Stimulated activated CD8-positive, alpha-beta memory T cell treated with anti-CD3 and anti-CD28 coated beads, Interleukin-7, amount 100 ng/mL, for 1 hour (primary cell): ENCODE measurements at places on chromosomes 2 and 18.
A peak's percentile ranks its signal among the peaks of the same experiment; 100 is the strongest.

GRCh38 chr18:67265464-67266245, 250.9 kb downstream of the DSEL start:
- DNase-seq: no peak

- DNase-seq: peak; percentile 18
These were observed 13.5 kb downstream of the ALPK2 start for GRCh38 chr18:58615140-58616132.

DNA sequence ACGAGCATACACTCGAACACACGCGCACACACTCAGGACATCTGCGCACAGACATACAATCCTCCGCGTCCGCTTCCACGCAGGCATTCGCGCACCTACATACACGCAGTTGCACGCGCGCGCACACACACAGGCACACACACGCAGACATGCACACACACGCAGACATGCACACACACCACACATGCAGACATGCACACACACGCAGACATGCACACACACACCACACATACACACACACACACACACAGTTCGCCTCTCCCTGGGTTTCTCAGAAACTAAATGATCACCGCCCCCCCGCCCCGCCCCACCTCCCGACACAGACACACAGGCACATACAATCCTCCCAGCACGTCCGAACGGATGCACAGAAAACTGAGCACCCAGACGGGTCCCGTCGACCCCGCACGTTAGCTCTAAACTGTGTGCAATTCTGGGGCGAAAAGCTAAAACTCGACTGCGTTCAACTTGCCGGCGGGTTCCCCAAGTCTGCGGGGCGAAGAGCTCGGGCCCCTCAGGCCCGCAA, 1.0 kb downstream of the EPHA4 start:
- DNase-seq: no peak

- no peak for DNase-seq
These were observed 67.6 kb downstream of the SDC1 start for GRCh38 chr2:20157193-20157891.

DNA sequence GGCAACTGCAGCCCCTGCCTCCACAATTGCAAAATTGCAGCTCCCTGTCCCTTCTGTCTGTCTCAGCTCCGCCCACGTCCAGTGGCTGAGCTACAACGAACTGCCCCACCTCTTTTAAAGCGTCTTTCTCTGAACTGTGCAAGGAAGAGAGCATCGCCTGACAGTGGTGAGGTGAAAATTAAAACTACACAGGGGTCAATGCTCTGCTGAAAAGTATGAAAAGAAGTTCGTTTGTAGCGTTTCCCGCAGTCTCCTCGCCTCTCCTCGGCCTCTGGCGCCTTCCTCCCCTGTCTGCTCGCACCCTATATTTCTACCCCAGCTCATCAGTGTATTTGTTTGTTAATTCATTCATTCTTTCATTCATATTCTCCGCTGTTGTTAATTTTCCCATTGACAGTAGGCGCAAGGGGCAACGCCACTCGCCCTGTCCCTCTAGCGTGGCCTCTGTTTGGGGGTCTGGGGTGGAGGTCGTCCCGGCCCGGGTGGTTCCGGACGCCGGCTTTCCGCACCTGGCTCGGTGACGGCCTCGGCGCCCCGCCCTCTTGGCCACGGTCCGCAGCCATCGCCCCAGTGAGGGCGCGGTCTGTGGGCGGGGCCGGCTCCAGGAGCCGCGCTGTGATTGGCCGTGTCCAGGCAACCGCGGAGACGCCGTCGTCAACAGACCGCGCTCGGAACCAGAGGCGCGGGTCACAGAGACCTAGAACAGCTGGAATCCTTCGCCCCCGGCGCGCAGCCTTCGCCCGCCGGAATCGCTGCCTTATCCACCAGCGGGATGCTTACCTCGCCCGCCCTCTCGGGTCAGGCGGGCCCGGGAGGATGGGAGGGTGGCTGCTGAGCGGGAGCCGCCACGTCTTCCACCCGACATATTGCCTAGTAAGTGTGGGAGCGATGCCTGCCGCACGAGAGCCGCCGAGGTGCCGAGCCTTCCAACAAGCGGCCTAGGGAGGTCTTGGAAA, at the start of gene VWA3B:
Gene VWA3B (plus strand): TSS at position 677 of the 956 bp plus-strand sequence. CDS start 5,926 bp downstream, outside the sequence.
- no peak for DNase-seq

DNA sequence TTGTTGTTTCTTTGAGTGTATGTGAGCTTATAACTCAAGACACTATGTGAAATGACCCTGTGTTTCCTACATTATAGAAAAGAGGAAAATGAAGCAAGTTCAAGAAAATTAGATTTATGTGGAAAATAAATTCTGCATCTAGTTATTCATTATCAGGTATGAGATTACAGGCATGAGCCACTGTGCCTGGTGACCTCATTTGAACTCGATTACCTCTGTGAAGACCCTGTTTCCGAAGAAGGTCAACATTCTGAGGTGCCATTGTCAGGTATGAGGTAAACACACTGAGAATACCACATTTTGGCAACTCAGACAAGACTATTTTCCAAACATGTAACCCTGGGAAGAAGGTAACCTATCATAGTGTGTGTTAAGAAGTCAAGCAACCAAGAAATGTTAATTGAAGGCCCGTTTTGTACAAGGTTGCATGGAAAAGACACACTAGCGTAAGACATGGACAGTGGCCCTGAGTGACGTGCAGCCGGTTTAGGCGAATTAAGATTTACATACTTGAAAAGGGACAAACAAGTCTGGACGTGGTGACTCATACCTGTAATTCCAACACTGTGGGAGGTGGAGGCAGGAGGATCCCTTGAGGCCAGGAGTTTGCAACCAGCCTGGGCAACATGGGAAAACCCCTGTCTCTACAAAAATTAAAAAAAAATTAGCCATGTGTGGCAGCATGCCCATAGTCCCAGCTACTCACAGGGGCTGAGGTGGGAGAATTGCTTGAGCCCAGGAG, 186.6 kb downstream of the NEDD4L start:
- no peak for DNase-seq

GRCh38 chr2:158505448-158505934, 48.7 kb downstream of the PKP4 start:
- DNase-seq: no peak

DNA sequence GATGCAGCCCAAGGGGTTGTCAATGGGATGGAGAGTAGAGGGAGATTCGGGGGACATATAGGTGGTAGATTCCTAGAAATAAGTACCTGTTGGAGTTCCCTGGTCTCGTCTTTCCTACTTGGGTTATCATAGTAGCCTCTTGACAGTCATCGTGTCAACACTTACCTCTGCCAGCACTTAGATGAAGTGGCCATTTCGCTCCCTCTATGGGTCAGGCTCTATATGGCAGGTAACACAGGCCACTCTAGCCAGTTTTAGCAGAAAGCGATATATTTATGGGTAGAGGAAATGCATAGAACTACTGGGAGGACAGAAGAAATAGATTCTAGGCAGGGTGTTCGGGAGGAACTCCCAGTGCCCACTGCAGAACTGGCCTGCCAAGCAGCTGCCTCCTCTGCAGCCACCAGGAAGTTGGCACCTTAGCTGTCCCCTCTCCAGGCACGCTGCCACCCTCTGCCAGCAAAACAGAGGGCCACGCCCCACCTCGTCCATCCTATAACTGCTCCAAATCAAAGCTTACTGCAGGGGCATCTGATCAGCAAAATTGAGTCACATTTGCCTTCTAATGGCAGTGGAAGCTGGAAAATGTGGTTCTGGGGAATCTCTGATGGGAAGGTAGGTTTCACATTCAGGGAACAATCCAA, 181.3 kb downstream of the INSIG2 start:
- no peak for DNase-seq

DNA sequence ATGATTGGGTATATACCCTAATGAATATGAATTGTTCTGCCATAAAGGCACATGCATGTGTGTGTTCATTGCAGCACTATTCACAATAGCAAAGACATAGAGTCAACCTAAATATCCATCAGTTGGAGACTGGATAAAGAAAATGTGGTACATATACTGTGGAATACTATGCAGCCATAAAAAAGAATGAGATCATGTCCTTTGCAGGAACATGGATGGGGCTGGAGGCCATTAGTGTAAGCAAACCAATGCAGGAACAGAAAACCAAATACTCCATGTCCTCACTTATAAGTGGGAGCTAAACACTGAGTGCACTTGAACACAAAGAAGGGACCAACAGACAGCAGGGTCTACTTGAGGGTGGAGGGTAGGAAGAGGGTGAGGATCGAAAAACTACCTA, 43.2 kb downstream of the TTC39C start:
- no peak for DNase-seq

GRCh38 chr2:176082824-176083751, 674 bp downstream of the EVX2 start:
- no peak for DNase-seq

DNA sequence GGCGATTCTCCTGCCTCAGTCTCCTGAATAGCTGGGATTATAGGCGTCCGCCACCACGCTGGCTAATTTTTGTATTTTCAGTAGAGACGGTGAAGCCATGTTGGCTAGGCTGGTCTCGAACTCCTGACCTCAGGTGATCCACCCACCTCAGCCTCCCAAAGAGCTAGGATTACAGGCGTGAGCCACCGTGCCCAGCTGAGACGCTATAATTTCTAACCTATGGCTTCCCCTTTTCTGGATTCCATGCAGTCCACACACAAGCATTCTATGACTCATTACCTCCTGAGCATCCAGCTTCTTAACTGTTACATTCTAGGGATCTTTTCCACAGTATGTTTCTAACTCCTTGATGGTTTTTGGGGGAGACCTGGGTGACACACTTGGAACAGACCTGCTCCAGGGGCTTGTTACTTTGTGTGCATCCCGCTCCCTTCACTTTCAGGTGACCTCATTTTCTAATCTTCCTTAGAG, 11.8 kb upstream of the KCMF1 start:
- DNase-seq: no peak

- no peak for DNase-seq
These were observed 32.4 kb upstream of the MRPL19 start for GRCh38 chr2:75614162-75614651.

DNA sequence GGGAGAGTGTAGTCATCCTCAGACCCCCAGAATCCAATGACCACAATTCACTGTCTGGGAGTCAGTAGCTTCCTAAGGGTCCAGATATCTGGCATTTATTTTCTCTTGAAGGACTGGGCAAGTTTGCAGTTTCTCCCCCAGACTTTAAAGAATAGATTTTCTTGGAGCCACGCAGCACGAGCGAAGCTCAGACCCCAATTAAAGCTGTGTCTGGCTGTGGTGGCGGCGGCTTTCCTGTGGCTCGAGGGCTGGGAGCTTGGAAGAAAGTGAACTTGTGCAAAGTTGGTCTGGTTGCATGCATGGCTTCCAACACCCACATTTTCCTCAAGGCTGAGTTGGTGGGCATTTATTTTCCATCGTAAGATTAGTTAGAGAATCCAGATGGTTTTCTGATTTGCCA, 105.0 kb downstream of the ACKR3 start:
- DNase-seq: no peak

- no peak for DNase-seq
These were observed 47.7 kb downstream of the CMPK2 start for GRCh38 chr2:6818012-6818411.

DNA sequence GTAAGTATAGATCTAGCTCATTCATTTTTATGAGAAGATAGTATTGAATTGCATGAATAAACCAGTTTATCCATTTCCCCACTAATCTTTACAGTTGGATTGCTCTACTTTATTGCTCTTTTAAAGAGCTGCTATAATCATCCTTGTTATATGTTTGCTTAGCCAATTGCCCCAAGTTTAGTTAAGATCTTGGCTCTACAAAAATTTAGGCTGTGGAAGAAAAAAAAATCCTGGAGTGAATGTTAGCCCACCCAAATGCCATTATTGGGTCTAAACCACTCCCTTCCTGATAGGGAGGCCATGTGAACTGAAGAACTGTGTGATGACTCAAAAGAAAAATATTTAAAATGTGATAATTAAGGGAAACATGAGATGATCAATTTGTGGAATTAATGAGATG, 2.9 kb downstream of the ALS2 start:
- no peak for DNase-seq

DNA sequence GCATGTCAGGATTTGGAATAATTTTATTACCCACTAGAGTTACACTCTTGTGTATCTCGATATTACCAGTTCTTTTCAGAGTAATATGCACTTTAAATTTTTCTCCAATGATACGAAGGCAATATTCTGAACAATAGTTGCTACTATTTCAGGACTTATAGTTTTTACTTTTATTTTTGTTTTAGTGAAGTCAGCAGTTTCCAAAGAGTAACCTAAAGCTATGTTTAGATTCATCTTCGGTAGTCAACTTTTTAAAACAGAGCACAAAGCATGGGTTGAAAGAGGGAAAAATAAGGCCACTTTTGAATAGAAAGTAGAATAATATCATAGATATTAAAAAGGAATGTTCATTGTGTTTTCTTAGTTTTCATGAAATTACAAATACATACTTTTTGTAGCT, 532.7 kb downstream of the CPS1 start:
- DNase-seq: no peak

- no peak for DNase-seq
These were observed 44.9 kb downstream of the TGOLN2 start for GRCh38 chr2:85282914-85283313.

DNA sequence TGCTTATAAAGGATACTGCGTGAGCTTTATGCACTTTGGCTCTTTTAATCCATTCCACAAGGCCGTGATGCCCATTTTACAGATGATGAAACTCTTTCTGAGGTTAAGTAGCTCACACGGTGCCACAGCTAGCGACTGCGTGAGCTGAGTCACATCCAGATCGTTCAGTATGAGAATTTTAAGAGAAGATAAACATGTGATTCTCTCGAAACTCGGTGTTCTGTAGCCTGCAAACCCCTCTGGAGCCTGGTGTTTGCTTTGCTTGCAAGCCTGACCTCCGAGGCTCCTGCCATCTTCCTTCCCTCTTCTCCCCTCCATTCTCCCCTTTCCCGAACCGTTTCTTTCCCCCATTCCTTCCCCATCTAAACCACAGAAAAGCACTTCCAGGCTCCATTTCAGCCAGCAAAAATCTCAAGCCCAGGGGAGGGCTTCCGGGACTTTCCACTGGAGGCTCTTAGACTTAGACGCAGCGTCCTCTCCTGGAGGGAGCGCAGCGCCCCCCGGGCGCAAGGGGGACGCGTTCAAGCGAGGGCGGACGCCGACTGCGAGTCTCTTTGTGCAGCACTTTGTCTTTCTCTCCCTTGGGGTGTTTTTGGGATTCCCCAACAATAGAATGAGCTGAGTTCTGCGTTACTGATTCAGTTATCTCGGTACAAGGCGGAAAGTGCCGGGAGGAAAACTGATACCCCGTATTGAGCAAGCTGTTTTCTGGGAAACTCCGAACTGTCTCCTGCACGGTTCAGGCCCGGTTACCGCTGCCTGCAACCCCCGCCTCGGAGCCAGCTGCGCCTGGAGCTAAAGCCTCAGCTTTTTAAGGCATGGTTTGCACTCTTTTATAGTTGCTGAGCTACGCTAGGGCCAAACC, 38.0 kb downstream of the CYP1B1 start:
- DNase-seq: no peak

DNA sequence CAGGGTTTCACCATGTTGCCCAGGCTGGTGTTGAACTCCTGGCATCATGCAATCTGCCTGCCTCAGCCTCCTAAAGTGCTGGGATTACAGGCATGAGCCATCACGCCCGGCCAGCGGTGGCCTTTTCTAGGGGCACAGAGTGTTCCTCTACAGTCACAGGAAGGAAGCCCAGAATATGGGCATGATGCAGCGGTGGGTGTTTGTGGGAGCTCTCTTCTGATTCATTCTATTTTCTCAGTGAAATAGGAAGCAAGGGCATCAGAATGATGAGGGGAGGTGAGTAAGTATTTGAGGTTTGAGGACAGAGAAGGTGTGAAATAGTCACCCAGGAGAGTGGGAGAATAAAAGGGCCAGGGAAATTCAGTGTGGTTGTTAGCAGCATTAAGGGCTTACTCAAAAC, 70.3 kb upstream of the PSME4 start:
- DNase-seq: no peak

GRCh38 chr2:177204417-177204816, 8.2 kb upstream of the HNRNPA3 start:
- no peak for DNase-seq

GRCh38 chr18:79396431-79397246, 909 bp downstream of the NFATC1 start:
- DNase-seq: no peak
